ENCODE measurements at places on chromosomes 4 and X.

DNA sequence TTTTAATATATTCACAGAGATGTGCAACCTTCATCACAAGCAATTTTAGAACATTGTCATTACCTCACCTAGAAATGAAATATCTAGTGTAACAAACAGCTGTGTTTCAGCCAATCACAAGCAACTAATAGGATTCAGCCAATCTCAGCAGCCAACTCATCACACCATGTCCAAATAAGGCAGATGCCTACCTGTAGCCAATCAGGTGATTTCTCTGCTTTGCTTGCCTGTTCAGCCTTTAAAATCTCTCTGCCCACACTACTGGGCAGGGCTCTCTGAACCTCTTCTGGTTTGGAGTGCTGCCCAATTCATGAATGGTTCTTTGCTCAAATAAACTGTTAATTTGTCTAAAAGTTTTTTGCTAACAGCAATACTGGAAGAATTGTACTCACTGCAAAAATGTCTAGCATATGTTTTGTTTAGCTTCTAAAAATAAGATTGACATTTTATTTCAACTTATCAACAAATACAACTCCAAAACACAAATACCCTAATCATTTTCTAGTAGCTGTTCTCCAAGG lies 52.4 kb upstream of the IGFBP7 start:
- no peak for DNase-seq

DNA sequence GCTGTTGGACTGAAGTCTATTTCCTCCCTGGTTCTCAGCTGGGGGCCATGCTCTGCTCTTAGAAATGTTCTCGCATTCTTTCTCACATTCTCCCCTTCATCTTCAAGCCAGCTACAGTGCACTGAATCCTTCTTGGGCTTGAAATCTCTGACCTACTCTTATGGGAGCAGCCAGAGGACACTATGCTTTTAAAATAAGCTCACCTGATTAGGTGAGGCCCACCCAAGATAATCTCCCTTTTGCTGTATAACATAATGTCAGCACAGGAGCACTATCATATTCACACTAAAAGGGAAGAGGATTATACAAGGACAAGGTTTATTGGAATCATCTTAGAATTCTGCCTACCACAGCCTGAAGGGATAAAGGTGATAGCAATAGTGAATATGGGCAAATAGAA lies 146.3 kb downstream of the ZNF674 start:
- DNase-seq: no peak

DNA sequence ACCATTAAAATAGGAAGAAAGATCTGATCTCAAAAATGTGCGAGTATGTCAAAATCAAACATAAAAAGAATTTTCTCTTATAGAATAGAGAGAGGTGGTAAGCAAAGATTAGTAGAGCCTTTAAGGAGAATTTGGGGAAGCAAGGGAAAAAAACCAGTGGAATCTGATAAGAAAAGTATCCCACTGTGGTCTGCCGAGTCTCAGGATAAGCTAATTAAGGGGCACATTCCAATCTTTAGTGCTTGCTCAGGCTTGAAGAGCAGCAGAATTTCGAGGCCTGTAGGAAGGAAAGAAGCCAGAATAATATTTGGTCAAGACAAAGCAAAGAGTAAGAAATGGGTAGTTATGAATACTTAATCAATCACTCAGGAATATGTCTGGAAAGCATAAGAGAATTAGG lies 13.0 kb downstream of the STATH start:
- DNase-seq: no peak

DNA sequence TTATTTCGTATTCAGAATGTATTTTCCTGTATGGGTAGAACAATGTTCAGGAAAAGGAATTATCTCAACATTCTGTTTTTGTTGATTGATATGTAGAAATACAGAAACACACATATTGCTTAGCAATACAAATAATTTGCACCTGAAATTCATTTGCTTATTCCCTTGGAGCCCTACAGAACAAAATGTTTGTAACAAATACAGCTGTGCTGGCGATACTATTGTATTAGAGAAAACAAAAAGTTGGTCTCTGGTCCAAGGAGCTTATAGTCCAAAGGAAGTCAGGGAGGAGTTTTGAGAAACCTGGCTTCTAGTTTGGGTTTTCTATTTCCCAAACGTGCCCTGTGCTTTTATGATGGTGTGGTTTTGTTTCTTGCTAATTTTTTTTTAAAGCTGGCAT lies 37.8 kb upstream of the CAPN6 start:
- DNase-seq: no peak

DNA sequence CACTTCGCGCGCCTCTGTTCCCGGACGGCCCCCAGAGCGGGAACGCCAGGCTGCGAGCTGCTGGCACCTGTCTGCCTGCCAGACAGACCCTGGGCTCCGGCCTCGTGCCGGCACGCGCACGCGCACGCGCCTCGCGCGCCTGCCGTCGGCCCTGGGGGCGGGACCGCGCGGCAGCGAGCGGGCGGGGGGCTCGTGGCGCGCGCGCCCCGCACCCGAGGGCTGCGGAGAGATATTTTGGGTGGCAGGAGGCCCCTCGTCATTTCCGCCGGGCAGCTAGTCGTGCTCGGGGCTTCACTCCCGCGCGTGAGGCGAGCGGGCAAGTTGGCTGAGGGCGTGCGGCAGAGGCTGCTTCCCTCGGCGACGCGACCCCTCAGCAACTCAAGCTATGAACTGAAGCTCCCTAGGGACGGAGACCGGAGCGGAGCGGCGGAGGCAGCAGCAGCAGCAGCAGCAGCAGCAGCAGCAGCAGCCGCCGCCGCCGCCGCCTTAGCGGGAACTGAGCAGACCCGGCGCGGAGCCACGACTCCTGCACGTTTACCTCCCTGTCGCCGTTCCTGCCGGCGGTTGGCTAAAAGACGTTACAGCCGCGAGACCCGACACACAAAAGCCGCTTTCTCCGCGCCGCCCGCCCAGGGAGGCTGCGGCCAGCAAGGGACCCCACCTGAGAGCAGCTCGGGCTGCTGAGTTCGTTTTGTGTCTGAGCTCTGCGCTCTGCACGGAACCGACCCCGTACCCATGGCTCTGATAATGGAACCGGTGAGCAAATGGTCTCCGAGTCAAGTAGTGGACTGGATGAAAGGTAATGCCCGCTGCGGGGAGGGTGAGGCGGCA lies at the start of gene CNKSR2:
CNKSR2 (plus strand) TSS at position 256 of the 831 bp plus-strand sequence; CDS start at position 736, 480 bp downstream.
- DNase-seq: peak; percentile 64

- peak; percentile 53 for DNase-seq
Measured at GRCh38 chrX:153554519-153555167, 37.2 kb downstream of the ATP2B3 start.

DNA sequence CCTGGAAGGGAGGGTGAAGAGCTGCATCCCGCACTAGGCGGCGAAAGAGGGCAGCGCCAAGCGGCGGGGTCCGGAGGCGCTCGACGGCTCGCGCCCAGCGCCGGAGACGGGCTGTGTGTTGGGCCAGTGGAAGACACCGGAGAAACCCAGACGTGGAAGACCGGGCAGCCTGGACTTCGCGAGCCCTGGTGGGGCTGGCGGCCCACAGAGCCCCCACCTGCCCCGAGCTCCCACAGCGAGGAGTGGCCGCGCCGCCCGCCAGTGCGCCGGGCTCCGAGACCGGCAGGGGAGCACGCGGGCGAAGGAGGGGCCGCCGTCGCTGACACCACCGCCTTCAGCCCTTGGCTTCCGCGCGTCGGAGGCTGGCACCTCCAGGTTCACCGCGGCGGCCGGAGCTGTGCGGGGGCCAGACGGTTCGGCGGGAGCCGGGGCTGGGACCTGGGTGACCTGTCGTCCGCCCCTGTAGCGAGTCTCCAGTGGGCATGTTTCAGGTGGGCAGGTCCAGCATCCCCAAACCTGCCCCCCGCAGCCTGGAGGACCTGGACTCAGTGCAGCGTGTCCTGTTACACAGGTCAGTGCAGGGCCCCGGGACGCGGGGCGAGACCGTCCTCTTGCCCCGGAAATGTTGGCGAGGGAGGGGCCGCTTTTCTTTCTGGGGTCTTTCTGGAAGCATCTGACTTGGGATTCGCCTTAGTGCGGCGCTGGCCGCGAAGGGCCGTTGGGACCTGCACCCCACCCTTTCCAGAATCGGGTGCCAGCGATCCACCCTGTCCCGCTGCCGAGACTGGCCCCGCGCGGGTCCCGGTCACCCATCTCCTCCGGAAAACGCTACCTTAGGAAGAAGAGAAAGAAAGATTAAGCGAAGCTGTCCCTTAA lies 9.6 kb upstream of the INTU start:
- no peak for DNase-seq

- DNase-seq: no peak
Measured at GRCh38 chr4:158666892-158667291, 4.8 kb downstream of the C4orf46 start.

DNA sequence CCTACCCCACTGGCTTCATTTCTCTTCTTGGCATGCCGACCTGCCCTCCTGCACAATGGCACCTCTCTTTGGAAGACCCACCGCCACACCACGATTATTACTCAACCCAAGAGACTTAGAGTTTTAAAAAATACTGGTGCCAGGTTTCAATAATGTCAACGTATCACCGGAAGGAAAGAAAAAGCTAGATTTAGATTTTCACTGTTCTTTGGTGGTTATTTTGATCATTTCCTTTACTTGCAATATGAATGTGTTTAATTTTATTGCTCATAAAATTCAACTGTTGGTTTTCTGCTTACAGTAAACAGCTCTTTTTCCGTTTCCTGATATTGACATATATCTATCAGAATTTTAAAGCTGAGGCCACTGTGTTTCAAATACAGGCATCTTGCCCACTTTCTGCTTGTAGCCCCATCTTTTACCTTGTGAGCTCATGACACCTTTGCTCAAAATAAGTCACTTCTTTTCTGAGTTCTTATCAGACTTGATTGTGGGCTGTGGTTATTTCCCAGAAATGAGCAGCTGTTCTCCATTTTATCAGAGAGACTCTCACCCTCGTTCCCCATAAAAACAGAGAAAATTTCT lies 439.1 kb downstream of the INPP4B start:
- DNase-seq: peak; percentile 40

- no peak for DNase-seq
Measured at GRCh38 chr4:125168531-125168930, 146.2 kb upstream of the FAT4 start.

DNA sequence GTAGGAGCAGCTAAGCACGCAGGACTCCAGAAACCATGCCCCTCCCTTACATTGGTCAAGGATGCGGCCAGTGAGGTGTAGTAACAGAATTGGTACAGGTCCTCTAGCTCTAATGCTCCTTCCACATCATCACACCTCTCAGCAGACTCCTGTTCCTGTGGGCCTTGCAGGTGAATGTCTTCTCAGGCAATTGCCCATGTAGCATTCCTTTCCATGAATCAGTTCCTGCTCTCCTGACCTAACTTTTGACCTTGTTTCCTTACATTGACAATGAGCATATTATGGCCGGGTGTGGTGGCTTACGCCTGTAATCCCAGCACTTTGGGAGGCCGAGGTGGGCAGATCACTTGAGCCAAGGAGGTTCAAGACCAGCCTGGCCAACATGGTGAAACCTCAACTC lies 31.3 kb downstream of the MAP7D3 start:
- DNase-seq: no peak

GRCh38 chr4:144374065-144374464 lies 233.5 kb upstream of the GYPA start:
- no peak for DNase-seq

DNA sequence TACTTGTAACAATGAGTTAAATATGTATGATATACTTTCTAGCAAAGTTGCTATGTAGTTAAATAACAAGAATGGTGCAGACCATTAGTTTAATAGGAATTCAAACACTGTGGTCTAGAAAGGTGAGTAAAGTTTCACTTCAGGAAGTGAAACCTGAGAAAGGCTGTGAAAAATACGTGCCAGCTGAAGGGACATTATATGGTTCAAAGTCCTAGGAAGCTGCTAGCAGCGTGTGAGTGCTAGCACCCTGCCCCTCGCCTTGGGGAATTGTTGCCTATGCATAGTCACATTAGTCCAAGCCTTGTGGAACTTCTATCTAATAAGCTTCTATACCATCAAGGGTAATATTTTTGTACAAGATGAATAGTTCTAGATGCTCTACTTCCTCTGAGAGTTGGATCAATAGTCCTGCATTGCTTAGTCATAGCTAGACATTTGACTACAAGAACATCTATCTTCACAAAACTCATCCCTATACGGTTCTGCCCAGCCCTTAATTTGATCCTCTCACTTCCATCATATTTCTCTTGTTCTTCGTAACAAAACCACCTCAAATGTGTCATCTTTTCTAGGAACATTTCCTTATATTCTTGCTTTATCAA lies 45.8 kb upstream of the ARSJ start:
- DNase-seq: no peak

DNA sequence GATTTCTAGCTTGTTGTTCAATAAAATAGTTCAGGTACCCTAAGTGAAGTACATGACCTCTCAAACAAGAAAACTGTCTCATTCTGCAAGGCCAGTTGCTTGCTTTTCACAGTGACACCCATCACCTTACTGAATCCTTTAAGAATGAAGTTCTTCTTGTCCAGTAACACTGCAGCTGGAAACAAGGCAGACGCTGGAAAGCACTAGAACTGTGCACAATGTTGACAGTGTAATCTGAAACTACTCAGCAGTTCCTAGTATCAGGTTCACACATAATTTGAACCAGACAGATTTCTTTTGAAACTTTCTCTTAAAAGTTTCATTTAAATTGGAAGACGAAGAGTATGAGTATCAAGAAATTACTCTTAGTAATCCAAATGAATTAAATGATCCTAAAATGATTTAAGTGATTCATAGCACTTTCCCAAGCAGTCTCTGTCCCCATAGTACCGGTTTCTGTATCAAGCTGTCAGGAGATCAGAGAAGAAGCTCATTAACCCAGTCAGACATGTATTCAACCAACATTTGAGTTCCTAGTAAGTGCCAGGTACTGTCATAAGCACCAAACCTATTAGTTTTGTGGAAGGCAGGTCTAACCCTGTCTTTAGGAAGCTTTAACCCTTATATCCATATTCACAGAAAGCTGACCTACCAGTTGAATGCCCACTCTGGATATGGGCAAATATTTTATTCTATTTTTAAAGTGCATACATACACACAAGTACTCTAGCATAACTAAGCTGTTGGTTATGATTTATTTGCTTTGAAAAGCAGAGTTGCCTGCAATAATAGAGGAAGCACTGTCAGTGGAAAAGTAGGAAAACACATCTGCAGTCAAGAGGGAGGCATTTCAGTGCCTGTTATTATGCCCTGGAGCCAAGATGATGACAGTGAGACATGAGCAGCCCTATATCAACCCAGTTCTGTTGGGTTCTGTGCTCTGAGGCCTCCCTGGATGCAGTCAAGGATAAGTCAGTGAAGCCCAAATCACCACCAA lies 63.6 kb downstream of the PALLD start:
- no peak for DNase-seq

GRCh38 chr4:36386691-36387090 lies 105.3 kb downstream of the DTHD1 start:
- no peak for DNase-seq

- no peak for DNase-seq
Measured at GRCh38 chr4:48898733-48899431, 7.7 kb downstream of the OCIAD2 start.

- DNase-seq: no peak
Measured at GRCh38 chr4:2292646-2293108, 30.8 kb upstream of the MXD4 start.

- no peak for DNase-seq
Measured at GRCh38 chrX:20547611-20548051, 280.9 kb upstream of the RPS6KA3 start.

DNA sequence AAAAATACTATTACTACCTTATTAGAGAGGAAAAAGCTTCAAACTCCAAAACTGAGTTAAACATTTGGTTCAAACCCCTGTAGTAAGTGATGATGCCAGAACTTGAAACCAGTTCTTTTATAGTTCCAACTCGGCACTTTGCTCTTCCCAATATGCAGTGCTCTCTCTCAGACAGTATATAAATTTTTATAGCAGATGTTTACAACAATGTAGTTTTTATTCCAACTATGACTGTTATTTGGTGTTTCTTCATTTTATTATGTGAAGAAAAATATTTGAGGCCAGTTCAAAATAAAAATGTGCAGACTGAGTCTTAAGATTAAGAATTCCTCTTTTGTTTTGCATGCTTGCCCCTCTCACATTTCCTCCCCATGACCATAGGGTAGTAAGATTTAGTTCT lies 2.9 kb upstream of the PPP4R3C start:
- DNase-seq: no peak
